COR-L47 (cell line): ENCODE measurements at places on chromosomes 6 and 20.
A peak's percentile ranks its signal among the peaks of the same experiment; 100 is the strongest.

DNA sequence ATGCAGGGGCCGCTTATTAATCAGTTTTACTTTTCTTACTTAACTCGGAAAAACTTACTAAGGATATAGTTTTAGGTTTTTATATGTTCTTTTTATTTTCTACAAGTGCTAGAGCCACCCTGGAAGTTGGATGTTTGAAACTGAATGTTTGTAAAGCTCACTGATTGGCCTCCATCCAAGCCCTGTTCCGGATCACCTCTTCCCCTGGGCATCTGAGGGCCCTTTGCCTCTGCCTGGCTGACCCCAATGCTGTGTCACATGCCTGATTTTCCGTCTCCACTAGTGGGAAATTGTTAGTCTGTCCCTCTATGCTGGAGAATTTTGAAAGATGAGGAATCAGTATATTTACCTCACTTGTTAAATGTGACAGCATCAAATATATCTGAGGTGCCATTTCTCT, 79.3 kb downstream of the SLC35F1 start:
- no peak for DNase-seq

DNA sequence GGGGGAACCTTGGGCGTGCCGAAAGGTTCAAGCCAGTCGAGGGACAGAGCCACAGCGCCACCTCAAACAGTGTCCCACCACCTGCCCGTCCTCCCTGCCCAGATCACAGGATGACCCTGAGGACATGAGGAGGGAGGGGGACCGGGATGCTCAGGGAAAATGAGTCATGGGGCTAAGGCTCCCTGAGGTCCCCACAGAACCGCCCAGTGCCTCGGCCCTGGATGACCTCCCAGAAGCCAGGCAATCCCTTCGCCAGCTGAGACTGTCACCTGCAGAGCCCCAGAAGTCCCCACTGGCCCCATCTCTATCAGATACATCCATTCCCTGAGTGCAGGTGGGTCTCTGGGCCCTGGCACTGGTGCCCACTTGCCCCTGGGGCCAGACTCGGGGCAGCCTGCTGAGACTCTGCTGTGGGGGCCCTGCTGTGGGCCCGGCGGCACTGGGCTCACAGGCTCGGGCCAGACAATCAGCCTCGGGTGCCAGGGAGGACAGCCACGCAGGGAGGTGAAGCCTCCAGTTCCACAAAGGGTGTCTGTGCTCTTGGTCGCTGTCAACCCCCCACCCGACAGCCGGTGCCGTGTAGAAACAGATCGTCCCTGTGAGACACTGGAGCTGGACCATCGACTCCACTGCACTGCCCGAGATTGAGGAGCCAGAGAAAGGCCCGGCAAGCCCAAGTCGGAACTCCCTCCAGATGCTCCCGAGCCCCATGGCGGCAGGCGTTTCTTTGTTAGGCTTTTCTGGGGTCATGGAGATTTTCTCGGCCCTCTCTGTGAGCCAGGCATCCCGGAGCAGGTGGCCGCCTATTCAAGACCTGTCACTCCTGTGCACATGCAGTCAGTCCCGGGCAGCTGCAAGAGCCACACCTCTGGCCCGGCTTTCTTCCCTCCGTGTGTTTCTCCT, 26.1 kb downstream of the PXDC1 start:
- no peak for DNase-seq

- no peak for DNase-seq
Measured at GRCh38 chr6:82195619-82196018, 51.9 kb downstream of the IBTK start.

DNA sequence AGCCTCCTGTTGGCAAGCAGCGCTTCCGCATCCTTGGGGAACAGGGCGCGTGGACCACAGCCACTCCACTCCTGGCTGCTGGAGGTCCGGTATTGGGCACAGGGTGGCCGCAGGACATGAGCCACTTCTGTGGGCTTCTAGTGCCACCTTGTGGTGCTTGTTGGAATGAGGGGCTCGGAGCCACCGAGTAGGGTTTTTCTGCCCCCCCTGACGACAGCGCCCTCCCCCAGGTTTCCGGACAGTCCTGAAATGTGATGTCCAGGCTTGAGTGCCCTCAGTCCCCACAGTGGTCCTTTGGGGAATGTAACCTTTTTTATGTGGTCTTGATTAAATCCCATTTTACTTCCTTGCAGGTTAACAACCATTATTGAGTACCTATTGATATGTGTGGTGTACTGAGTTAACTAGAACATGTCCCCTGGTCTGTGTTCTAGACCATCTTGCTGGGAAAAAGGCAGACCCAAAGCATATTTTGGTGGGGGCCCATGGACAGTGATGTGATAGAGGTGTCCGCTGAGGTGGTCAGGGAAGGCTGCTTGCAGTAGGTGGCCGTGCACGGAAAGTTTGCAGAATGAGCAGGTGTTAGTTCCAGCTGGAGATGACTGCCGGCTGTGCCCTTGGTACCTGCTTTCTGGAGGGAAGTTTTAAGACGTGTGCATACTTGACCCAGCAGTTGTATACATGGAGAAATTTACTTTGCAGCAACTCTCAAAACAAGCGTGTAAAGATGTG, 70.0 kb downstream of the PTPN1 start:
- peak; percentile 33 for DNase-seq

GRCh38 chr6:11586536-11586935, 49.0 kb downstream of the TMEM170B start:
- no peak for DNase-seq

GRCh38 chr20:38357653-38358207, 11.4 kb downstream of the LBP start:
- no peak for DNase-seq

GRCh38 chr6:159640322-159640721, 52.7 kb downstream of the SOD2 start:
- DNase-seq: no peak

DNA sequence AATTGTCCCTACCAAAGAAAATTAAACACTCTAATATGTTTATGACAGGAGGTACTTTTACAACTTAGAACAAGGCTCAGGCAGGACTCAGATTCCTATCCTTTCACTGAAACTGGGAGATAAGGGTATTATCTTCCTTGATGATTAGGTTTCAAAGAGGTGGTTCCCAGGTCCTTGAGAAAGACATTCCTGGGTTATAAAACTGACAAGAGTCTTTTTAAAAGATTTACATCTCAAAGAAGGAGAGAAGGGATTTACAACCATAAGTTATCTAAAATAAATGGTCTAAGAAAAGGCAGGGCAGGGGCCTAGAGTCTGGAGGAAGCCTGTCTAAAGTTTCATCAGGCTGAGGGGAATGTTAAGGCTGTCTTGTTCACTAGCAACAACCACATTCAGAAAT, 1492.5 kb downstream of the HACE1 start:
- DNase-seq: no peak

DNA sequence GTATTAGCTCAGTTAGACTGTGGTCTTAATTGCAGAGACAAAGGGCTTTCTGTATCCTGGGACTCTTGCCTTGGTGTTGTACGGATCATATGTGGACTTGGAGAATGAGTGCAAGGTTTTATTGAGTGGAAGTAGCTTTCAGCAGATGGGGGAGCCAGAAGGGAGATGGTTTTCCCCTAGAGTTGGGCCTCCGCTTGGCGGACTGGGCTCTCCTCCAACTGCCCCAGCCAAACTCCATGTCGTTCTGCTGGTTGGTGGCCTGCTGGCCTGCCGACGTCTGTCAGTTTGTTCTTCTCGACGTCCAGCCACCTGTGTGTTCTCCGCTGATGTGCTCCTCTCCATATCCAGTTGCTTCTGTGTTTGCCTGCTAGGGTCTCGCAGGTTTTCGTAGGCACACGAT, 189.5 kb upstream of the FLRT3 start:
- DNase-seq: no peak

DNA sequence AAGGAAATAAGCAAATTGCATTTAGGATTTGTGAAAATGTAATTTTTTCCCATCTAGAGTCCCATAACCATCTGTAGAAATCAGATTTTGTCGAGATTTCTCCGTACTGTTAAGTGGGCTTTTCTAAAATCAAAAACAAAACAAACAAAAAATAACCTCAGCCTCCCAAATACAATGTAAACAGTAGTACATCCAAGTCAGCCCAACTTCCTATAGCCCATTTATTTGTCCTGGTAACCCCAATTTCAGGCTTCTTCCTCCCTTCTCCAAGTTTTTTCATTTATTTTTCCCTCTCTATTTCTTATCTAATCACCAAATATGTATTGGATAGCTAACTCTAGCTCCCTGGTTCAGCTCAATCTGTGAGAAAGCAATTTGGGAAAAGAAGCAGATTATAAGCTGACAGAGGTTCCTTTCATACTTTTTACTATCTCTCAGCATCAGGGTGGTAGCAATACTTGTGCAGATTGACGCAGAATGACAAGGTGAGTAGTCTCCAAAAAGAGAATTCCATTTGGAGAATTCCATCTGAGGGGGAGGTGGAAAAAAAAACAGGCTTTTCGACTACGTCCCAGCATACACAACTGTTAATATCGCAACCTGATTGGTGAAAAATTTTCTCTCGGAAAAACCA, 132.6 kb upstream of the BTN3A2 start:
- no peak for DNase-seq

GRCh38 chr20:49210757-49211110, 8.5 kb upstream of the DDX27 start:
- no peak for DNase-seq

- no peak for DNase-seq
Measured at GRCh38 chr6:31180500-31180899, 10.0 kb upstream of the POU5F1 start.

GRCh38 chr6:4153514-4153985, 18.2 kb upstream of the ECI2 start:
- no peak for DNase-seq

DNA sequence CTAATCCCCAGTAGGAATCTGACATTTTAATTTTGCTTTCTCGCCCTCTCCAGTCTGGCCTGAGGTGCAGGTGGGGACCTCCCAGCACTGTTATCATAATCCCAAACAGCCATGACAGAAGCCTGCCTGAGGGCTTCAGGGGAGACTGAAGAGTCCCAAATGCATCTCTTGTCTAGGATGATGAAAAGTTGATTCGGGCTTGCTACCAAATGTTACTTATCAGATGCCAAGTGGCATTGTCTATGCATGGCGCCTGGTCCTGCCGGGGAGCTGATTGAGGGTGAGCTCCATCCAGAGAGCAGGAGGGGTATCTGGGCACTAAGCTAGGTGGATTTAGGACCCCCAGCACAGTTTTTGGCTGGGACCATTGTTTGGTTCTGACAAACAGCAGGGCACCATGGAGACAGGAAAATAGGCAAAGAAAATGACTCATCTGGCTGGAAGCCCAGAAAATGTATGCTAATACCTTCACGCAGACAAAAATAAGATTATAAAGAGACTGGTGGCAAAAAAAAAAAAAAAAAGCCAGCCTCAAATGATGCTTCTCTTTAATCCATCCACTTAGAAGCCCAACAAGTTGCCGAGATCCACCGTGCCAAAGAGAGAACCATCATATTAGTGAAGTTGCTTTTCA, 513.7 kb upstream of the SULF2 start:
- peak; percentile 67 for DNase-seq

- DNase-seq: no peak
Measured at GRCh38 chr6:83273596-83273995, 80.4 kb downstream of the RWDD2A start.

DNA sequence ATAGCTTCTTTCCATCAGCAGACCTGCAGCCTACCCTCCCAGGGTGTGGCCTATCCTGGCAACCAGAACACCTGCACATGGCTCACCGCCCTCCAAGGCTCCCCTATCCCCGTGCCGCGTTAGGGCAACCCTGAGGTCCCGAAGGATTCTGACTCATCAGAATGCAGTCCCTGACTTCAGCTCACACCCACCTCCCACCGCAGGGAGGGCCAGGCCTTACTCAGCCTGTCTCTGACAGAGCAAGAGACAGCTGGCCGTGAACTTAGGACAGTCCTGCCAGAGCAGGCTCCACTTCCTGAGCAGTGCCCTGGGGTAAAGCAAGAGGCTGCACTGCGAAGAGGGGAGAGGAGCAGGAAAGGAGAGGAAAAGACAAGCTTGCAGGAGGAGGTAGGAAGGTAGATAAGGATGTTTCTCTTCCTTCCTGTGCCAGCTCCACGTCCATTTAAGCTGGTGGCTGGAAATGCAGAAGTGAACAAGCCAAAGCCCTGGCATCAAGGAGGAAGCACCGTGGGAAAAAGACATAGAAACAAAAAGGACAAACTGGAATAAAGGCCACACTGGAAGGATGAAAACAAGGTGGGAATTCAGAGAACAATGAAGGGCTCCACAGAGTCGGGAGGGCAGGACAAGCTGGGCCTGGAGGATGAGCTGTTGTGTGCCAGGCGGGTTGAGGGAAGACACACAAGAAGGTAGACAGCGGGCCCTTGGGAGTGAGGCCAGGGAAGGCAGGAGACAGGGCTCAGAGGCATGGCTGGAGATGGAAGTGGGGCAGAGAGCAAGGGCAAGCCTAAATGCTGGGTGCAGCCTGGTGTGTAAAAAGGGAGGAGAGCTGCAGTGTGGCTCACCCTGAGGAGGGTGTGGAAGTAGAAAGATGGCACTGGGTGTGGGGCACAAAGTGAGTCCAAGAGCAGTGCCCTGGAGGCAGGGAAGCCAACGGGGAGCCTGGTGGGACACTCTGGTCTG, 102.7 kb downstream of the SLC23A2 start:
- no peak for DNase-seq

DNA sequence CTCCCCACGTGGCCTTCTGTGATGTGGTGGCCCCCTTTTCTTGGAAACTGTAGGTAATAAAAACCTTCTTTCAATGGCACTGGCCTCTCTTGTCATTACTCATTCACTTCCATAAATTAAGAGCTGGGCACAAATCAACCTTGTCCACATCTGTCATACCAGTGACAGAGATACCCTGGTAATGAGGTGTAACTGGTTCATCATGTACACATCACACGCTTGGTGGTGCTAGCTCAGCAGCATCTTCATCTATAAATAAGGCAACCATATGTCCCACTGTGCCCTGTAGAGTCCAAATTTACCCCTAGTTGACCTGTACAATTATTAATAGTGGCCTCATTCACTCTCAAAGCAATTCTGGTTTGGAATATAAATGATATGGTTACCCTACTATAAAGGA, 245.6 kb downstream of the HIVEP2 start:
- DNase-seq: no peak

GRCh38 chr6:66731310-66731709, 1024.3 kb upstream of the EYS start:
- DNase-seq: no peak

- no peak for DNase-seq
Measured at GRCh38 chr6:11878735-11879134, 100.1 kb upstream of the ADTRP start.

GRCh38 chr6:89281779-89282246, 33.3 kb downstream of the GABRR2 start:
- no peak for DNase-seq

DNA sequence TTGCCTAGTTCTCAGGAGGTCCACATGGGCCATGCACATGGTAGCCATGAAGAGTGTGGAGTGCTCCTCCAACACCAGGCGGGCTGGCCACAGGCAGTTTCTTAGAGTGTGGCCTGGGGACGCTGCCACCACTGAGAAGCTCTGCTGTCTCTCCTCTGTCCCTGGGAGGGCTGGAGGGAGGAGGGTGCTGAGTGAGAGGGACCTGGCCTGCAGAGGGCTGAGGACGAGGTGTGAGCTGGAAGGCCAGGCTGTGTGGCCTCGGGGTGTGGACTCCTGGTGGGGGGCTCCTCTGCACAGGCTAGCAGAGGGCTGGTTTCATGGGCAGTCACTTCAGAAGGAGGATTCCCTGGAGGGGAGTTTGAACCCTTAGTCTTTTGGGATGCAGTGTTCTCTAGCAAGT, 39.7 kb downstream of the SYNJ2 start:
- no peak for DNase-seq
